ENCODE measurements at places on chromosomes 16 and 17.

DNA sequence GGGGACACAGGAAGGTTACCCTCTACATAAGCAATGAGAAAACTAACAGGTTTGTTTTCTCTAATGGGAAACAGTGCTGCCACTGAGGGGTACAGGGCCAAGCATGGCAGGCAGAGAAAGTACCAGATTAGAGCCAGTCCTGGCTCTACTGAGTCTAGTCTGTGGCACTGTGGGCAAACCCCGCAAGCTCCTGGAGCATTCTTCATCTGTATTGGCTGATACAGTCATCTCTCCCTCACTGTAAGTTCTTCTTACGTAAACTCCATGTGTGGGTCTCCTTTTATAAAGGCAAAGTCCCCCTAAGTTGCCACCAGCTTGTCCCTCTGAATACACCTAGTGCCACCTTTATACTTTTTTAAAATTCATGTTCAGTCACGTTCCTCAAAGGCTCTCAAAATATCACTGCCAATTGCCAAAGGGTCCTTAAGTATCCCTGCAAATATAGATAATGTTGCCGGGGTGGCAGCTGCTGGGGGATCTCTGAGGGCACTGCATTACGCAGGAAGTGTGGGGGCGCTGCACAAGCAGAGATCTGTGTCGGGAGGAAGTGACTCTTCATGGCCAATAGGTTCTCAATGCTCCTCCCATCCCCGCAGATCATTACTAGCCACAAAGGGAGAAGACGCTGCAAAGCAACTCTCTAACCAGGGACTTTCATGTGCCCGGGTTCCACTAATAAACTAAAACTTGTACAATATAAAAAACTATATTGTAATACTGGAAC, 18.8 kb downstream of the XPO6 start:
- no peak for DNase-seq

DNA sequence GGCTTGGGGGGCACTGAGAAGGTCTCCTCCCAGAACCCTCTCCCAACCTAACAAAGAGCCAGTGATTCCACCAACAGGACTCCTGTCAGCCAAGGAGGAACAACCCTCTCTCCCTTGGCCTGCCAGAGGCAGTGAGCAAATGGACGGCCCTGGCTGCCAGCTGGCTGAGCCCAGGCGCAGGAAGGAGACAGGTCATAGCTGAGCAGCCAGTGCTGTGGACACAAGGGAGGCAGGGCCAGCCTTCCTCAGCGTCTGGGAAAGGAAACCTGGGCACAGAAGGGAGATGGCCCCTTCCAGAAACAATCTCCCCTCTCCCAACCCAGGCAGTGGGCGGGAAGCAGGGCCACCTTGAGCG, 2.1 kb downstream of the MPO start:
- DNase-seq = no peak

DNA sequence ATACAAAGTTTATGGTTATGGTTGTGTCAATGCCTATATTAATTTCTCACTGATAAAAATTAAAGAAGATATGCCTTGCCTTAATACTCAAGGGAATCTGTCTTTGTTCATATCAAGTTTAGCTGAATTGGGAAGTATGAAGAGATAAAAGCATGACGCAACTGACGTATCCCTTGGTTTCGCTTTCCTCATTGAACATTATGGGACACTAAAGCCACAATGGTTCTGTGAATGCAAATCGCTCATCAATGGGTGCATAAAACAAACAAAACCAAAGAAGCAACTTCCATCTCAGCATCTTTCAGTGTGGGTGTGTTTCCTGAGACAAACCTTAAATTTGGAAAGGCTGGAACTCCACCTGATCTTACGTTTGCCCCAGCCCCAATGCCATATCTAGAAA, 108.2 kb downstream of the NPIPB5 start:
- no peak for DNase-seq

- DNase-seq = no peak
Measured at GRCh38 chr17:11245187-11245586, 4.2 kb downstream of the SHISA6 start.

GRCh38 chr16:66164581-66165247, 201.8 kb upstream of the CDH5 start:
- no peak for DNase-seq

- DNase-seq = no peak
Measured at GRCh38 chr16:66741950-66742808, 9.2 kb downstream of the DYNC1LI2 start.

DNA sequence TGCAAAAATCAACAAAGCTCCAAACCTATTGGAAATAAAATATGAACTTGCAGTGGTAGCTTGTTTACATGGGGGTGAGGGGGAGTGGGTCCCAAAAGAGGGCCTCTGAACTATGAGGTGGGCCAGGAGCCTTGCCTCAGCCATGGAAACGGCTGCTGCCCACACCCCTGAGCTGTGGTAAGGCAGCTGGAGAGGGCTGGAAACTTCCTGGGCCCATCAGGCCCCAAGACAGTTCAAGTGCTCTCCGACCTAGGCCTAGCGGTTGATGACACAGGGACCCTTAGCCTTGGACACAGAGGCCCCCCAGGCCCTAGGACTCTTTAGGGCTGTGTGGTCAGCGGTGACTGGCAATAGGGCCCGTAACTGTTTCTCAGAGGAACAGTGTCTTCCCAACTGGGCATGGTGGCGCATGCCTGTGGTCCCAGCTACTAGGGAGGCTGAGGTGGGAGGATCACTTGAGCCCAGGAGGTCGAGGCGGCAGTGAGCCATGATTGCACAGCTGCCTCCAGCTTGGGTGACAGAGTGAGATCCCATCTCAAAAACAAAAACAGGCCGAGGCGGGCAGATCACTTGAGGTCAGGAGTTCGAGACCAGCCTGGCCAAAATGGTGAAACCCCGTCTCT, 18.3 kb downstream of the UNC13D start:
- DNase-seq = no peak

GRCh38 chr17:43695970-43696865, 34.5 kb upstream of the MEOX1 start:
- DNase-seq = no peak

DNA sequence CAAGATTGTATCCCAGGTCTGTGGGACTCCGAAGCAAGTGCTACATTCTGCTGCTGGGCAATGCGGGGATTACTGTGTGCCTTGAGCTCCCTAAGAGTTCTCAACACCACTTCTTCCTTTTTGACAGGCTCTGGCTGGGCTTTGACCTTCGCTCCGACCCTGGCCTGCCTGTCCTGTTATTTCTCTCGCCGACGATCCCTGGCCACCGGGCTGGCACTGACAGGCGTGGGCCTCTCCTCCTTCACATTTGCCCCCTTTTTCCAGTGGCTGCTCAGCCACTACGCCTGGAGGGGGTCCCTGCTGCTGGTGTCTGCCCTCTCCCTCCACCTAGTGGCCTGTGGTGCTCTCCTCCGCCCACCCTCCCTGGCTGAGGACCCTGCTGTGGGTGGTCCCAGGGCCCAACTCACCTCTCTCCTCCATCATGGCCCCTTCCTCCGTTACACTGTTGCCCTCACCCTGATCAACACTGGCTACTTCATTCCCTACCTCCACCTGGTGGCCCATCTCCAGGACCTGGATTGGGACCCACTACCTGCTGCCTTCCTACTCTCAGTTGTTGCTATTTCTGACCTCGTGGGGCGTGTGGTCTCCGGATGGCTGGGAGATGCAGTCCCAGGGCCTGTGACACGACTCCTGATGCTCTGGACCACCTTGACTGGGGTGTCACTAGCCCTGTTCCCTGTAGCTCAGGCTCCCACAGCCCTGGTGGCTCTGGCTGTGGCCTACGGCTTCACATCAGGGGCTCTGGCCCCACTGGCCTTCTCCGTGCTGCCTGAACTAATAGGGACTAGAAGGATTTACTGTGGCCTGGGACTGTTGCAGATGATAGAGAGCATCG, 2.4 kb downstream of the SLC16A13 start:
- DNase-seq = no peak

- no peak for DNase-seq
Measured at GRCh38 chr16:27195941-27196595, 7.3 kb upstream of the KDM8 start.

GRCh38 chr17:62062302-62062701, 2.8 kb downstream of the MED13 start:
- no peak for DNase-seq

- DNase-seq = no peak
Measured at GRCh38 chr17:50210240-50211225, 9.1 kb upstream of the COL1A1 start.

DNA sequence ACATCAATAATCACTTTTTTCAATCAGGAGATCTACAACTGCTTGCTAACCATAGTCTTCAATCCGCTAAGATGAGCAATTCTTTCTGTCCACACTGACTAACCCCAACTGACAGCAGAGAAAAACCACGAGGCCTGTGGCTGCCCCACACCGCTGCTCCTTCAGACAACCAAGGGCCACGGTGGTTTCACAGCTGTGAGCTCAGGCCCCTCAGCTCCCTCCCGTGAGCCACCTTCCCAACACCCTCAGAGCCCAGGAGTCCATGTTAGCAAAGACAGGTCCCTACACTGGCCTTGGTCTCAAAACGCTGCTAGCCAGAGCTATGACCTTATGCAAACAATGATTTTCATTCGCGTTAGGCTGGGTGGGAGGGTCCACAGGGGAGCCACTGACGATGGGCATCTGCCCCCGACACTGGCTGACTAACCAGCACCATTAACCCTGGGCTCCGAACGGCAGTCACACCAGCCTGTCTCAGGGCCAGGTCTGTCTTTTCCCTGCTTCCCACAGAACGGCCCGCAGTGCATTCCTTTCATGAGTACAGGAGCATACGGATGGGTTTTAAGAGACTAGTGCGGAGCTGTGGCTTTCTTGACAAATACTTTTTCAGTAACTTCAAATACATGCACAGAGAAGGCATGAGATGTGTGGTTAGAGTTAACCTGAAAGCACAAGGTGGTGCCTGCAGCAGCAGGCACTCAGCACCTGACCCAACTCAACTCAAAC, 67.3 kb downstream of the ANKRD11 start:
- DNase-seq = no peak

DNA sequence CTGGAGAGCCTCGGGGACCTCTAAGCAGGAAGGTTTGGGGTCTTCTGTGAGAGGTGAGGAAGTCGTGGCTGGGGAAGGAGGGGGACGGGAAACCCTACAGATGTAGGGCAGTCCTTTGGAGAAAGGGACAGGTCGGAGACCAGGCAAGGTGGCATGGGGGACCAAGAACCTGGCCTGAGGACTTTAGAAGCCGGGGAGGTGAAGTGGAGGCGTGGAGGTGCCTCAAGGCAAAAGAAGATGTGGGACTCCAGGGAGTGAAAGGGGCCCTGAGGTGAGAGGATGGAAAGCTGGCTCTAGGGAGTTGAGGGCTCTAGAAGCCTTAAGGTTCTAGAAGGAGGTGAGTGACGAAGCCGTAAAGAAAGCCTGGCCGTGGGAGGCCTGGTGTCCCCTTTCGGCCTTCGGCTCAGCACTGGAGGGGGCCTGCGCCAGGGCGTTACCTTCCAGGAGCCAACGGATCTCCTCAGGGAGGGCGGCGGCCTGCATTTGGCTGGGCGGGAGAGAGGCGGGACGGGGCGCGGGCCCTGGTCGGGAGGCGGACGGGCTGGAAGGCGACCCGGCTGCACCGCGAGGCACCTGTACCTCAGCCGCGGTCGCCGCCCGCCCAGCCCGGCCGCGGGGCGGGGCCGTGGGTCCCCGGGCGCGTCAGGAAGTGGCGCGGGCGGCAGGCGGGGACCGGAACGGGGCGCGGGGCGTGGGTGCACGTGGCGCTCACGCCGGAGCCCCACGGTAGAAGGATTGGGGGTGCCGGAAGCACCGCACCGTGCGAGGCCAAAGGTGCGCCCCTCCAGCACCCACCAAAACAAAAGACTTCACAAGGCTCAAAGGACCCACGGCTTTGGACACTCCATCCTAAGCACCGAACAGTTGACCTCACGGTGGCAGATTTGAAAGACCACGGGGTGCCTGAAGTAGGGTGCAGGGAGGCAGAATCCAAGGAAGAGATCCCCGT, at the start of gene SKAP1:
Gene SKAP1 (minus strand): TSS at position 577 of the 949 bp plus-strand sequence.
- no peak for DNase-seq

- DNase-seq = no peak
Measured at GRCh38 chr16:77823067-77823466, 34.7 kb downstream of the VAT1L start.

- no peak for DNase-seq
Measured at GRCh38 chr16:47236716-47237115, 93.0 kb upstream of the NETO2 start.

DNA sequence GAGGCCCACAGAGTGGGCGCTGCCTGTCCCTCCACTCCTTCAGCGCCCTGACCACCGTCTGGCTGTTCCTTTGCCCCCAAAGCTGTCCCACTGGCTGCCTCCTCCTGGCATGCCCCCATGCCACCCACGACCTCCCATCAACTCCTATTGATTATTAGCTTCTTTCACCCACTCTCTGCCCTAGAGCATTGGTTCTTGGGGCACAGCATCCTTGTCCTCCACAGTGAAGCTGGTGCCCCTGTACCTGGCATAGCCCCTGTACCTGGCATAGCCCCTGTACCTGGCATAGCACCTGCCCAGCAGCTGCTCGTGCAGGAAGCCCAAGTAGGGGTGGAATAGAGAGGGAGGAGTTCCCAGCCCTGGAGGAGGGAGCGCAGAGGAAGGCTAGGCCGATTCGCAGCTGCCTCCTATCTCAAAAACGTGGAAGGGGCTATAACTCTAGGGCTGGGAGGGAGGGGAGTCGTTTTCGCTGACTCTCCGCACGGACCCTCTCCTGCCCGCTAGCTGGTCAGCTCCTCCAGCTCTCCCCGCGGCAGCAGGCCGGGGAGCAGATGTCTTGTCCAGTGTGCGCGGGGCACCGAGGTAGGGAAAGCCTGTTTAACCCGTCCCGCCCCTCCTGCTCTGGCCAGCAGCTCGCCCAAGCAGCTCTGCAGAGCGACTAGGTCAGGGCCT, 5.7 kb upstream of the ACTG1 start:
- no peak for DNase-seq

DNA sequence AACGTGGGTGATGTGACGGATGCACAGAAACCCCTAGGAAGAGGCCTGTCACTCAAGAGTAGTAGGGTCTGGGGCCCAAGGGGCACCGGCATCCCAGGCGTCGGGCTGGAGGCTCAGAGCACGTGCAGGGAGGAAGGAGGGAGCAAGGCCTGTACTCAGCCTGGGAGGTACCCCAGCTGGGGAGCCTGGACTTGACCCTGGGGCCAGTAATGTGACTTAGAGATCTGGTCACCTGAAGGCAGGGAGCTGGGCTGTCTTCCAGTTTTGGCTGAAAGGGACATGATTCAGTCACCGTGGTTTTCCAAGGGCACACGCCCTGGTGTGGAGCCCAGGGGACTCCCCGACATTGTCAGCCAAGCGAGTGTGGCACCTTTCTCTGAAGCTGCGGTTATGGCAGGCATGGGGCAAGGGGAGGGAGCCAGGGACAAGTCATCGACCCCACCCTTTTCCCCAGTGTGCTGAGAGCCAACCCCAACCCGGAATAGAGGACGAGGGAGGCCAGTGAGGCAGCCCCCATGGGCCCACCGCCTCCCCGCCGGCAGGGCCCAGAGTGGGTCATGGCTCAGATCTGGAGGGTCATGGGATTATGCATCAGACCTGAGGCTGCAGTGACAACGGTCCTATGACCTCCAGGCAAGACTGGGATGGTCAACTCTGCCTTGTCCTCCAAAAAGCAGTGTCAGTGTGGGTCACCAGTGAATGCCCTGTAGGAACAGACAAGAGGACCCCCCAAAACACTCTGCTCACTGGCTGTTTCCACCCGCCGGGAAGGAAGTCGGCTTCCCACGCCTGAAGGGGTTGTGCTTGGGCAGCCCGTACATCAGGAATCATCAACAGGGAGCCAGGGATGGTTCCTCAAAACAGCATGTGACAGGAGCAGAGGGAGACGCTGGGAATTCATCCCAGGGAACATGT, 41.9 kb downstream of the MEAK7 start:
- DNase-seq = no peak

- DNase-seq = no peak
Measured at GRCh38 chr16:9840761-9841665, 341.2 kb downstream of the GRIN2A start.
